ENCODE measurements at places on chromosomes 16 and 17.
A peak's percentile ranks its signal among the peaks of the same experiment; 100 is the strongest.

- no peak for DNase-seq
Observed at GRCh38 chr17:44917456-44917855, 2.2 kb upstream of the GFAP start.

DNA sequence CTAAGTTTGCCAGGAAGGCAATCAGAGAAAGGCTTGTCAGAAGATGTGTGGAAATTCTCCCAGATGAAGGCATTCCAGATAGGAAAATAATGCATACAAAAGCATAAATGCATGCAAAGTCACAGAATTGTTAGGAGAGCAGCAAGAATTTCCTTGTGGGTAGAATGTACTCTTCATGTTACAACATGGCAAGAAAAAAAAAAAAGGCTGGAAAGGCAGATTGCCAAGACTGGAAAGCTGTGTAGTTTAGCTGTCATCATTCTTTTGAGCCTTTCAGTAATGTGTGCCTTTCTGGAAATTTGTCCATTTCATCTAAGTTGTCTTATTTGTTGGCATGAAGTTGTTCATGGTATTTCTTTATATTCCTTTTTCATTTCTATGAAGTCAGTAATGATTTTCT, 71.0 kb upstream of the EFCAB3 start:
- peak; percentile 7 for DNase-seq

DNA sequence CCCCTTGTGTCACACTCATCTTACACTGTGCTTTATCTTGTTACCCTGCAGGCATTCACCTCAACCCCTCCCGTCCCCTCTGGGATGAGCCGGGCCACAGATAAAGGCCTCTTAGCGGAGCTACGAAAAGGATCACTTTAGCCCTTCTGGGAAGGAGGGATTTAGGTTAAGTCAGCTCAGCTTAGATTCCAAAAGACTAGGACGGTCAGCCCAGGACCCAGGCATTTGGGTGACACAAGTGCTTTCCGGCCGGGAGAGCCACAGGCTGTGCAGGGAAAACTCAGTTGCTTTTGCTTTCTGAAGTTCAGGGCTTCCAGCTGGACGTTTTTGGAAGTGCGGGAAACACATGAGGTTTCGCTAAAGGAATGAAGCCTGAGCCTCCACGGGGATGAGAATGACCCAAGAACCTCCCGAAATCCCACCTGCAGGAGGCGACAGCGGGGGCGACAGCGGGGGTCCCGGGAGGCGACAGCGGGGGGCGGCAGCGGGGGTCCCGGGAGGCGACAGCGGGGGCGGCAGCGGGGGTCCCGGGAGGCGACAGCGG, 11.6 kb upstream of the METRNL start:
- DNase-seq: no peak

- DNase-seq: no peak
Observed at GRCh38 chr17:11324846-11325420, 83.9 kb downstream of the SHISA6 start.

GRCh38 chr17:69141431-69142174, at the start of gene ABCA6:
Gene ABCA6 (minus strand): TSS chr17:69141895. CDS start chr17:69140703, 1,192 bp downstream.
- peak; percentile 11 for DNase-seq

DNA sequence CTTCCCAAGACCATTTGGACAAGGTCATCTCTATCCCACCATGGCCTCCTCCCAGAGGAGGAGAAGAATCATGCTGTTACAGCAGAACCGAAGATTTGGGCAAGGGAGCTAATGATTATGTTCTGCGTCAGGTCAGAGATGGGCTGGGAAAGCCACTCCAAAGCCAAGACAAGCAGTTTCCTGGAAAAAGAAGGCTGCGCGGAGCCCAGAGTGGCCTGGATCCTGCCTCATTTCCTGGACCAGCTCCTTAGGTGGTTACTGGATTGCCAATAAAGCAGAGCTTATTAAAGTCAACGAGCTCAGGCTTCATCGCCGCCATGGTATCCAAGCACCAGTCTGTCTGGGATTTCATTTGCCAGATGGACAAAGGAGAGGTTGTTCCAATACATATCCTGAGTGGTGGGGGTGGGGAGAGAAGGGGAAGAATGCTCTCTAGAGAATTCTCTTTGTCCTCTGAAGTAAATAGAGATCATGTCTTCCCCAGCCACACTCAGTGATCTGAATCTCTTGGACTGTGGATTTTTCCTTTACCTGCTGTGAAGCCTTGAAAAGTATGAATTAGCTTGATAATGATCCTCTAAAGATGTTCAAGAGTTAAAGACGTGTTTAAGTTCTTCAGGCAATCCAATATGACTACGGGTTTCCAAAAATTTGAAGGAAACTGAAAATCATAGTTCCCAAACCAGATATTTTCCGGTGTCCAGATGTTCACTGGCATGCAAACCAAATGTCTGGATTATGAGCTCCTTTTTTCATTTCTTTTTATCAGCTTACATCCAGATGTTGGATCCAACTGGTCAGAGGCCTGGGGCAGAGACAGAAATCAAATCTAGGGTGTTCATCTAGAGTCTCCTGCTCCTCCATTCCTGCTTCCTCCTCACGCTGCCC, 17.7 kb downstream of the PRAC1 start:
- no peak for DNase-seq

DNA sequence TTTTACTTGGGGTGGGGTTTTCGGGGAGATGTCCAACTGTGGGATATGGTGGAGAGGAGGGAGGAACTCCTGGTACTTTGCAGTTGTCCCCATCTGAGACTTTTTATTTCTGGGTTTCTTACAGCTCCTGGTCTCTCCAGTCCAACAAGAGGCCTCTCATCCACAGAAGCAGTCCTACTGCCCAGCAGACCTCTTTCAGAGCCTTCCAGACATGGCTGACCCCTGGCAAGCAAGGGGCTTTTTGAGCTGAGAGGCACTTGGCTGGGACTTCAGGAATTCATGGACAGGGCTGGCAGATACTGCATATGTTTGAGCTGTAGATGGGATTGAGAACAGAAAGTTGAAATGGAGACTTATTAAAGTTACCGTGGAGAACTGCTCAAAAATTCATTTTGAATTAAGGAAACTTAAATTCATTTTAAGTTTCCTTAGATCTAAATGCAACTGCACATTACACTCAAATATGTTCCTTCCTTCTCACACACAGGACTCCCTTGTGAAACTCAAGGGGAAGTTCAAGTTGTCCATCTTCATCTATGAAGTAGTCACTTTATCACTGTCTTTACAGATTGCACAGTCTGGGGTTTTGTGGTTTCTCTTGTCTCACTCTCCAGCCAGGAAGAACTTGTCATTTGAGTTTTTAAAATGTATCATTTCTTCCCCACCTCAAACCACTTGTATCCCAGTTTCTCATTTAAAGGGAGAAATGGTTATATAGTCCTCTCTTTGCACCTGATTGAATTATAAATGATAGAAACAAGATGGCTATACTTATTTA, 1.1 kb downstream of the LASP1NB start:
- DNase-seq: peak; percentile 51

DNA sequence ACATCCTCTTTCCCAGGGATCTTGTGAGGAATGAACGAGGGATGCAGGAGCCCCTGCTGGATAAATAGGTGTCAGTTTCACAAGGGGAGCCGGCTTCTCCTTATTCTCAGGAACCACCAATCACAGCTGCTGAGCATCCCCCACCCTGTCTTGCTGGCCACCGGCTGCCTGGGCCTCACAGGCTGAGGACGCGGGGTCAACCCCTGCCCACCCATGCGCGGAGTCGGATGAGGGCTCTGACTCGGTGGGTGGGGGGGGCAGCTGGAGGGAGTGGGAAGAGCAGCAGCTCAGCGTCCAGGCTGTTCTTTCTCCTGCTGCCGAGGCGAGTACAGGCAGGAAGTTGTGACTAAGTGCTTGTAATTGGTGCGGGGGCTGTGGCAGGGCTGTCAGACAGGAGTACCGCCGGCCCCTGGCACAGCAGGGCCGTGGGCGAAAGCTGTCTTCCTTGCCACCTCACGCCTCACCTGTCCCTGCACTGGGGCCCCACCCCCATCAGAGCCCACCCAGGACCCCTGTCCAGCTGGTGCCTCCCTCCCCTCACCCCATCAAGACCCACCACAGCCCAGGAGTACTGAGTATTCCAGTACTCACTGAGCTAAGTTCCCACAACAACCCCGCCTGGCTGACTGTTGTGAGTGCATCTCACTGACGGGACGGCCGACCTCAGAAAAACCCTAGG, 11.0 kb upstream of the DPEP1 start:
- peak; percentile 77 for DNase-seq

GRCh38 chr17:68600931-68601564, at the start of gene FAM20A:
Gene FAM20A (minus strand): TSS chr17:68601367. CDS start chr17:68600666, 701 bp downstream.
- DNase-seq: no peak

DNA sequence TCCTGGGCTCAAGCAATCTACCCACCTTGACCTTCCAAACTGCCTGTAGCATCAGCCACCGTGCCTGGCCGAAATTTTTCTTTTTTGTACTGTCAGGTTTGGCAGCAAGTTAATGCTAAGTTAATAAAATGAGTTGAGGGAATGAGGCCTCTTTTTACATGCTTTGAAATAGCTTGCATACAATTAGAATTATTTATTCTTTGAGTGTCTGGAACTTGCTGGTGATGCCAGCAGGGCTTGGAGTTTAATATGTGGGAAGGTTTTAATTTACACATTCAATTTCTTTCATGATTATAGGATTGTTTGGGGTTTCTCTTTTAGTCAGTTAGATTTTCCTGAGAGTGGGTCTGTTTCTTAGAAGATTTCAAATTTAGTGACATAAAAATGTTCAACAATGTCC, 31.2 kb upstream of the MSI2 start:
- DNase-seq: no peak

DNA sequence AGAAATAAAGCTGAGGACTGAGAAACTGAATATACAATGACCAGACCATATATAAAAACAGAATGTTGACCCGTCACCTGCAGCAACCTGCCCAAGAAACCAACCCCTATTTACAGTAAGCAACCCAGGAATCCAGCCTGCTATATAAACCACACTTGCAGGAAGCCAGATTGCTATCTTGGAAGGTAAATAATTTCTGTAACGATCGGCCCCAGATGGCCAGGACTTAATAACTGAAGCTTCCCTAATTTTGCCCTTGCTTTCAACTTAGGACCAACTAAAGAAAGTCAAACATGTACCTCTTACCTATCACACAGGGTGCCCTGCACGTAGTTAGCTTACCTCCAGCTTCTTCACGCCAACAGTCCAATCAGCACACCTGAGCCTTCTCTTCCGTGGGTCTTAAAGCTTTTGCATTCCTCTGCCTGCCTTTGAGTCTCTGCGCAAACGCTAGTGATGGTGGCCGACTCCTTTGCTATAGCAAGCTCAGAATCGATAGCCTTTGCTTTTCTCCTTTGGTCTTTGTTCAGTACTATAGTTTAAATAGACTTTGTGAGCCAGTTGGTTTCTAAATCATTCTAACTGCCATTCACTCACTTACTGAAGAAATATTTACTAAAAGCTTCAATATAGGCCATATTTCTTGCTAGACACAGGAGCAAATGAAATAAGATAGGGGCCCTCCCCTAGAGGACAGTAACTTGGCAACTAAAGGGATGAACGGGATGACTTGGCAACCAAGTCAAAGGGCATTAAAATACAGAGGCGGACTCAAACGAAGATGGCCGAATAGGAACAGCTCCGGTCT, 31.3 kb downstream of the MPHOSPH6 start:
- DNase-seq: no peak

GRCh38 chr16:6836766-6837165, 495.9 kb upstream of the RBFOX1 start:
- no peak for DNase-seq

DNA sequence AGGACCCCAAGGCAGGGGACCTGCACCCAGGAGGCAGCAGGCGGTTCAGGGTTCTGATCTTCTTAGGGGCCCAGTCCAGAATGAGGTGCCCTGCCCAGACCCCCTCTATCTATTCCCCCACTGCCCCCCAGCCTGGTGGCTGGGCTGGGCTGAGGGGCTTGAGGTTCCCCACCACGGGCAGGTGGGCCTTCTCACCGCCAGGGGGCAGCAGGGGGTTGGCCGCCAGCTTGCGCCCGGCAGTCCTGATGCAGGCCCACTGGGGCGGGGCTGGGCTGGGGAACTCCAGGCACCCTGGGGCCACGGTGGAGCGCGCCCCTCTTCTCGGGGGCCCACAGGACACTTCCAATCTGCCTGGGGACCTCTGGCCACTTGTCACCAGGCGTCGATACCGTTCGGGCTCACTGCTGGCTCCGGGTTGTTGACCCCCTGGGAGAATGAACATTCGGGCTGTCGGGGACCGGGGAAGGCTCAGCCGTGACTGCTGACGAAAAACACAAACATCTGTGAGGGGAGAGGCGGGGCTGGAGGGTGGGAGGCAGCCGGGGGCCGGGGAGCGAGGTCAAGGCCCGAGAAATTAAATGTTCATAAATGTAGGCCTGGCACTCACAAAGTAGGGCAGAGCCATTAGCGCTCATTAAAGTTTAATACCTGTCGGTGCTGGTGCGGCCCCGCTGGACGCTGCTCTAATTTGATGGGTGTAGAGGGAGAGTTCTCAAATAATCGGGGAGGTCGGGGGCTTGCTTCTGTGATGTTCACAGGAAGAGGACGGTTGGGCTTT, 219.3 kb upstream of the GSE1 start:
- DNase-seq: peak; percentile 60

- DNase-seq: no peak
Observed at GRCh38 chr16:67672306-67672705, 5.7 kb downstream of the C16orf86 start.

DNA sequence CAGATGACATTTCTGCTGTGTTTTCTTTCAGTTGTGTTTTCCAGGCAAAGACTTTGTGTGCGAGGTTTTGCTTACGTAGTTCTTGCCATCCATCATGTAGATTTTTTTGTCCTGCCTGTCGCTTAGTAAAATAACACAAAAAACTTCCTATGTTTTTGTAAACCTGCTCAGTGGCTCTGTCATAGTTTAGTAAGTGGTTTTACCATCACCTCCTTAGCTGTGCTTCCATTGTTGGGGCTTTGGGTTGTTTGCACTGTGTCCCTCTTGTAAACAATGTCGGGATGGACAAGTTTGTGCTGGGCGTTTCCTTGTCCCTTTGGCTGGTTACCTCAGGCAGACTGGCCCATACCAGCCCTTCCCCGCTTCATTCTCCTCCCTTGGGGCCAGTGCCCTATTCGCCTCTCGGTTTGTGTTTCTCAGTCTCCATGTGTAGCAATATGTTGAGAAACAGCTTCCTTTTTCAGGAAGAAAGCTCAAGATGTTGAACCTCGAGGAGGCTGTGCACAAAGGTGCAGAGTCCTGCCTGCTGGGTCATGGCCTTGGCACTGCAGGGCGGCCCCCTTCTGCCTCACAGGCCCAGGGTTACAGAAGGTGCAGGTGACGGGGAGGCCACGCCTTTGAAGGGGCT, 74.6 kb downstream of the KSR1 start:
- DNase-seq: no peak

GRCh38 chr16:51621610-51622009, 470.5 kb upstream of the SALL1 start:
- DNase-seq: no peak

DNA sequence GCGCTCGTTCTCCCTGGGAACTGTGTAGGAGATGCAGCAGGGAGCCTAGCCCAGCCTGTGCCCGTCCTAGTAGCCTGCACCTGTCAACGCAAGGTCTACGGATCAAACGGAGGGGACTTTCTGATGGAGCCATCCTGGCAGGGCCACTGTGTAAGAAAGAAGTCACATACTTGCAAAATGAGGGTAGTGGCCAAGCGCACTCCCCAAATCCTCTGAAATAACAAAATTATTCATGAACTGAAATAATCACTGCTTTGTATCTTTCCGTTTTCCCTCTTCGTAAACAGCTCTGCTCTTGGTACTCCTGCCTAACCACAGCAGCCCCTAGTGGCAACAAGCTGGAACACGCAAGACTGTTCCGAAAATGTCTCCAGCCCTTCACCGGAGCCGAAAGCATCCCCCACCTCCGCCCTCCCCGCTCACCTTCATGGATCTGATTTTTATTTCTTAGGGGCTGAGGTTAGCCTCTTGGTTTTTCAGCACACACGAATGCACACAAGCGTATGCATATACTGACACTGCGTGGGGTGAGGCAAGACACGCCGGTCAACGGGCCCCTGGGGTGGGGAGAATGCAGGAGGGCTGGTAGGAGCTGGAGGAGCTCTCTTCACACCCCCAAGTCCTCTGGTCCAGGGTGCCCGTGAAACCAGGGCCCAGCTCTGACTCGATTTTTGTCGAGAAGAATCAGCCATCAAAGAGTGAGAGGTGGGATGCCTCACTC, 100.8 kb downstream of the ABCC12 start:
- peak; percentile 62 for DNase-seq

All from fibroblast of upper back skin (primary cell).